Activated CD4-positive, alpha-beta T cell treated with anti-CD3 and anti-CD28 coated beads, Interleukin-2, amount 10 ng/mL, durations not matched to agents 7 days and 5 days (primary cell): ENCODE measurements at places on chromosomes 3 and 15. TPM values are rescaled to one million over a fixed set of nuclear protein-coding genes. Genes with fewer than 3 reads are reported as not detected.
A peak's percentile ranks its signal among the peaks of the same experiment; 100 is the strongest.

- peak overlapping the region; percentile 88 for H3K4me3 ChIP-seq
- peaks cover 71% of the 10 kb centered on the region for H3K36me3 ChIP-seq
Measured at GRCh38 chr3:18422972-18423371, 2.2 kb downstream of the SATB1 start.

DNA sequence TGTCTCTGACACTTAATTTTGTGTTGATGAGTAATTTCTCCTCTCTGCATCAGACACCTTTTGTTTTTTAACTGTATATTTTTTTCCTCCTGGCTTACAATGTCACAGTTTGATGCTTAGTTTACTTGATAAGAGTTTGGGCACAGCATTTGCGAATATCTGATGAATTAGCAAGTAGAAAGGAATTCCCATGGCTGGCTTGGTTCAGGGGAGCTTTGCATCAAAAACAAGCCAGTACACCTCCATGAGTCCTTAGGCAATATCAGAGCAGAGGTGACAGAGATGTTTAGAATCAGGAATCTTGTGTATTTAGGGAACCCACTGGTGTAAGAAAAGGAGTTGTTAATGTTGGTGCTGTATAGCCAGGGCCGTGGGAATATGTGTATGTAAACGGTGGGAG is 9.3 kb downstream of the ARHGEF26 start:
- DNase-seq = no peak
- no peaks in the 10 kb centered on the region for H3K36me3 ChIP-seq
- H3K27me3 ChIP-seq = peaks cover 8% of the 10 kb centered on the region
- H3K4me1 ChIP-seq = no peaks in the 10 kb centered on the region

DNA sequence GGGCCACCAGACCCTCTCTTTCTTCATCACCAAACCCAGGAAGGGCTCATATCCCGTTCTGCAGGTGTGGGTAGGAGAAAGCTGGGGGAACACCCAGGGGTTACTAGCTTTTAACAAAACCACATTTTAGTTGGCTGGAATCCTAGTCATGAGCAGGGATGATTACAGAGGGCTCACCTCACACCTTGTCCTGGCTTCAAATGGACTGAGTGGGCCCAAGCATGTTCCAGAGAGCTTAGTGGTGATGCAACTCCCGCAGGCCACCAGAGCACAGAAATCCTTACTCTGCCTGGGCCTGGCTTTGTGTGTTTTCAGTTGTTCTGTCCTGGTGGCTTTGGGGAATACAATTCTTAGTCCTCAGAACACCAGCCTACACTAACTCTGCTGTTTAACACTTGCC is 56.8 kb upstream of the RYK start:
- H3K27me3 ChIP-seq = peaks cover 70% of the 10 kb centered on the region
- DNase-seq = no peak
- H3K27ac ChIP-seq = no peak overlapping the region
- peaks cover 3% of the 10 kb centered on the region for H3K4me1 ChIP-seq
- H3K36me3 ChIP-seq = no peaks in the 10 kb centered on the region
- no peak overlapping the region for H3K4me3 ChIP-seq

The MRAS gene
- total RNA-seq = not detected

The ZNF80 gene
- total RNA-seq = 0.10 TPM

DNA sequence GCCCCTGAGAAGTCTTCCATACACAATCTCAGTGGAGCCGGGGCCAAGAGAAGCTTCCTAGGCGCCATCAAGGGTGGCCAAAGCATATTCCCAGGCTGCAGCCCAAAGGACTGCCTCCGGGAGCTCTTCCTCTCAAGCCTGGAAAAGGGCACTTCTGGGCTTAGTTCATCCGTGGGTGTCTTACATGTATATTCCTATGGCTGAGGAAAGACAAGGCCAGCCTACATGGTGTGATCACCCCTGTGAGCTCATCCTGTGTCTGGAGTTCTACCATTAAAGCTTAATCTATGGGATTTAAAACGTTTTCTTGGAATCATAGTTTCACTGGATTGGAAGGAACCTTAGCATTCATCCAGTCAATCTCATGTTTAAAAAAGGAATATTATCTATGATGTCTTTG is 21.9 kb upstream of the TIMP4 start:
- no peaks in the 10 kb centered on the region for H3K36me3 ChIP-seq
- peaks cover 11% of the 10 kb centered on the region for H3K4me1 ChIP-seq
- H3K27me3 ChIP-seq = no peaks in the 10 kb centered on the region

The MYZAP gene
- not detected for total RNA-seq

DNA sequence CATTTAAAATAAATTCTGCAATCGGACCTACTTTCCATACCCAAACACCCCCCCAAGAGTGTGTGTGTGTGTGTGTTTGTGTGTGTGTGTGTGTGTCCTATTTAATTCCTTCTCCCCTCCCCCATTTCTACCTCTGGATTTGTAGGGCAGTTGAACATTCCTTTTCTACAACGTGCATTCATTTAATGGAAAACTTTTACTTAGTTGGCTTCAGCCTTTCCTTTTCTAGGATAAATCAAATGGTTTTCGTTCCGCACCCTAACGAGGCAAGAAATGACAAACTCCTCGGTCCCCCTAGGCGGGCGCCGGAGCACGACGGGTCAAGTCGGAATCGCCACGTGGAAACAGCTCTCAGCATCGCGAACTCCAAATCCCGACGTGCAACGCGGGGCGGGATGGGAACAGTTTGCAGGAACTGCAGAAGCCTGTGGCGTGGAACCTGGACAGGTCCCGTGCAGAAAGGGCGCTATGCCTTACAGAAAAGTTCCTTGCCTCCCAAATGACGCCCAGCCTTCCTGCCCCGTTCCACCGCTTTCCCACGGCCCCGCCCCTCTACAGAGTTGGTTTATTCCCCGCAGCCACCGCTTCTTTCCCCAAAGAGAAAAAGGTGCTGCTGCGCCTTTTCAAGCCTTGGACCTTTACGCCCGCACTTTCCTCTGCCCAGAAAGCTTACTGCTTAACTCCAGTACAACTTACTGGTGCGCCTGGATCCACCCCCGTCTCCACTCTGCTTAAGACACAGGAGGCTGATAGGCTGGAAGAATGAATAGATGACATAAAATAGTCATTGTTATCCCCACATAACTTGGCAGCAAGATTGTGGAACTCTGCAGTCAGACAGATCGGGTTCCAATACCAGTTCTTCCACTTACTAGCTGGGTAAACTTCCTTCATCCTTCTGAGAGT is 1.1 kb upstream of the EIF2B5 start:
- H3K4me1 ChIP-seq = peaks cover 34% of the 10 kb centered on the region
- H3K27ac ChIP-seq = peak overlapping the region; percentile 96
- peaks cover 8% of the 10 kb centered on the region for H3K36me3 ChIP-seq
- peak overlapping the region; percentile 98 for H3K4me3 ChIP-seq

DNA sequence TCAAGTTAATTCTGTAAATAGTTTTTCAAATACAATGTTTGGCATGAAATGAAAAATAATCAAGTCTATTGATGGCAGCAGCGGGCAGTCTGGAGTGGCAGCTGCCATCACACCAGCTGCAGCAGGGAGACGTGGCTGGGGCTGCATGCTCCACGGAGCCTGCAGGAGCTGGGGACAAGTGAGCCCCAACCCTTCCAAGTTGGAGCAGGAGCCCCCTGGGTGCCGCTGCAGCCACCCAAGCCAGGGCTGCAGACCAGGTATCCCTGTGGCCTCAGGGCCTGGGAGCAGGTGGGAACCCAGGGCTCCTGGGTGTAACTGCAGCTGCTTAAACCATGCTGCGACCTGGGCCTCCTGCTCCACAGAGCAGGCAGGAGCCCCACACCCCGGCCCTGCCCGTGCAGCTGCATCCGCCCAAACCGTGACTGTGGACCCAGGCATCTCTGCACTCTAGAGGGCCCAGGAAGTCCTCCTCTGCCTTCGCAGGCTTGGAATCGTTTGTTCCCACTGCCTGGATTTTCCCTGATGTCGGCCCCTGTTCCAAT is 257.4 kb downstream of the PLOD2 start:
- no peaks in the 10 kb centered on the region for H3K27me3 ChIP-seq
- no peak overlapping the region for H3K27ac ChIP-seq
- no peak overlapping the region for H3K4me3 ChIP-seq
- no peak for DNase-seq
- H3K4me1 ChIP-seq = no peaks in the 10 kb centered on the region

DNA sequence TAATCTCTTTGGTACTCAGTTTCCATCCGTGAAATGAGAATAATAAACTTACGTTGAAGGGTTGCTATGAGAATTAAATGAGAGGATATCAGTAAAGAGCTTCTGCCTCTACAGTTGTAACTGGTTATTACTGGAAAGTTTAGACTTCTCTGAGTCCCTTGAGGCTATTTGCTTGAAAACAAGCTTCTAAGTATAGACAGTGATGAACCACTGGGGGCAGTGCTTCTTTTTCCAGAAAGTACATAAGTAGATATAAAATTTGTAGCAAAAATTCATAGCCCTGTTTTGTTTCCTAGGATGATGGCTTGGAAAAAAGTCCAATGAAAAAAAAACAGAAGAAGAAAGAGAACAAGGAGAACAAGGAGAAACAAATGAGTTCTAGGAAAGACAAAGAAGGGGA is 87.1 kb downstream of the RGMA start:
- H3K4me1 ChIP-seq = peaks cover 22% of the 10 kb centered on the region
- H3K27me3 ChIP-seq = no peaks in the 10 kb centered on the region
- peaks cover 82% of the 10 kb centered on the region for H3K36me3 ChIP-seq

- no peak overlapping the region for H3K4me3 ChIP-seq
- peaks cover 2% of the 10 kb centered on the region for H3K36me3 ChIP-seq
- H3K27ac ChIP-seq = no peak overlapping the region
- DNase-seq = no peak
- no peaks in the 10 kb centered on the region for H3K4me1 ChIP-seq
- peaks cover 21% of the 10 kb centered on the region for H3K27me3 ChIP-seq
Measured at GRCh38 chr3:196016485-196016884, 65.4 kb downstream of the TFRC start.

The FBXL22 gene
- 0.79 TPM for total RNA-seq

- H3K27me3 ChIP-seq = peaks cover 16% of the 10 kb centered on the region
- H3K36me3 ChIP-seq = no peaks in the 10 kb centered on the region
- H3K27ac ChIP-seq = no peak overlapping the region
- DNase-seq = no peak
Measured at GRCh38 chr3:149564079-149564478, 89.6 kb downstream of the TM4SF4 start.

The MKRN3 gene
- total RNA-seq = 2.9 TPM

- H3K27me3 ChIP-seq = no peaks in the 10 kb centered on the region
- no peaks in the 10 kb centered on the region for H3K4me1 ChIP-seq
- DNase-seq = no peak
- no peaks in the 10 kb centered on the region for H3K36me3 ChIP-seq
Measured at GRCh38 chr15:35244227-35244626, 159.1 kb upstream of the NANOGP8 start.

GRCh38 chr3:47421741-47422649 is 41.2 kb downstream of the PTPN23 start:
- H3K27me3 ChIP-seq = no peaks in the 10 kb centered on the region
- DNase-seq = no peak
- H3K4me1 ChIP-seq = peaks cover 19% of the 10 kb centered on the region
- H3K4me3 ChIP-seq = no peak overlapping the region
- peaks cover 32% of the 10 kb centered on the region for H3K36me3 ChIP-seq

DNA sequence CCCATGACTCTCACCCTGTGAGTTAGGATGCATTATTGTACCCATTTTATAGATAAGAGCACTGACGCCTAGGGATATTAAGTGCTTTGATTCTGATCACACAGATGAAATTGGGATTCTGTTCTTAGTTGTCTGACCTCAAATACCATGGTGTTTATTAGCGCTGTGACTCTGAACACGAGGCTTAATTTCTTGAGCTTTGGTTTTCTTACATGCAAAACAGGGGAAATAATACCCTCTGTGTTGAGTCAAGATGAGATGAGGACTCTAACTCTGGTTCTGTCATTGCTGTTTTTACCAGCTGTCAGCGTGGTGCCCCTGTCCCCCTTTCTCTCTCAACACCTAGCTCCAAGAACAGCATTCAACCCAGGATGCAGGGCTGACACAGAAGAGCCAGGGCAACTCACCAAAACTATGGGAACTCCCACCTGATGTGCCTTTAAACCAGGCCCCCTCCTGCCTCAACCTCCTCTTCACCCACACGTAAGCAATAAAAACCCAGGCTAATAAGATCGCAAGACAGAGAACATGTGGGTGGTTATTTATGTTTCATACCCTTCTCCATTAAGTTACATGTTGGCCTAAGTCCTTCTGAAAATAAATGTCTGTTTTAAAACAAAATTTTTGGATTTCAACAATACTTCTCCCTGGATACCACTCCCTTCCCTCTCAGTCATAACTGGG is 100.1 kb upstream of the SPATA12 start:
- H3K36me3 ChIP-seq = no peaks in the 10 kb centered on the region
- H3K27me3 ChIP-seq = no peaks in the 10 kb centered on the region
- no peak overlapping the region for H3K4me3 ChIP-seq
- DNase-seq = no peak

GRCh38 chr3:16372362-16373292 is 107.6 kb downstream of the OXNAD1 start:
- peaks cover 82% of the 10 kb centered on the region for H3K4me1 ChIP-seq
- peaks cover 92% of the 10 kb centered on the region for H3K36me3 ChIP-seq
- H3K27me3 ChIP-seq = no peaks in the 10 kb centered on the region
- no peak overlapping the region for H3K4me3 ChIP-seq
- no peak overlapping the region for H3K27ac ChIP-seq
- no peak for DNase-seq

GRCh38 chr15:29986946-29987345 is 95.8 kb upstream of the GOLGA8J start:
- peaks cover 11% of the 10 kb centered on the region for H3K27me3 ChIP-seq
- no peak for DNase-seq
- H3K36me3 ChIP-seq = no peaks in the 10 kb centered on the region
- no peak overlapping the region for H3K4me3 ChIP-seq

The CLRN1 gene
- total RNA-seq = not detected

The SERINC4 gene
- total RNA-seq = 0.37 TPM

The EPHA3 gene
- not detected for total RNA-seq

The CELF6 gene
- 1.0 TPM for total RNA-seq

The SPESP1 gene
- total RNA-seq = 0.50 TPM

DNA sequence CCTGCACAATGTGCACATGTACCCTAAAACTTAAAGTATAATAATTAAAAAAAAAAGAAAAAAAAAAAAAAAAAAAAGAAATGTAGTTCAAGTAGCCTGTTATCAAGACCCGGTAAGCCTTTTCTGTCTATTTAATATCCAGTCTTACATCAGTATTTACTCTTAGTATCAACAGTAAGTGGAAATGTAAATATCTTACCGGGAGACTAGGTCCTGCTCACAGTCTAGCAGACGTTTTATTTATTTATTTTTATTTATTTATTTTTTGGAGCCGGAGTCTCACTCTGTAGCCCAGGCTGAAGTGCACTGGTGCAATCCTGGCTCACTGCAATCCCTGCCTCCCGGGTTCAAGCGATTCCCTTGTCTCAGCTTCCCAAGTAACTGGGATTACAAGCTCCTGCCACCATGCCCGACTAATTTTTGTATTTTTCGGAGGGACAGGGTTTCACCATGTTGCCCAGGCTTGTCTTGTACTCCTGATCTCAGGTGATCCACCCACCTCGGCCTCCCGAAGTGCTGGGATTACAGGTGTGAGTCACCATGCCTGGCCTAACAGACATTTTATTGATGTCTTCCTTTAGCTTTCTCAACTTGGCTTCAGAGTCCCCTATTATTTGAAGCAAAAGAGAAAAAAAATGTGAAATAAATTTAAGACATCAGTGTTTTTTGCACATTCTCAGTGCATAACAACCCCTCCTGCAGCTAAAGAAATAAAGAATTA is 19.9 kb downstream of the C2CD4B start:
- H3K36me3 ChIP-seq = no peaks in the 10 kb centered on the region

GRCh38 chr15:87489902-87490665 is 766.5 kb downstream of the NTRK3 start:
- no peaks in the 10 kb centered on the region for H3K36me3 ChIP-seq
- no peak for DNase-seq
- H3K4me3 ChIP-seq = no peak overlapping the region
- H3K27ac ChIP-seq = no peak overlapping the region

- H3K27me3 ChIP-seq = no peaks in the 10 kb centered on the region
- no peaks in the 10 kb centered on the region for H3K36me3 ChIP-seq
- no peaks in the 10 kb centered on the region for H3K4me1 ChIP-seq
- no peak overlapping the region for H3K4me3 ChIP-seq
- no peak for DNase-seq
Measured at GRCh38 chr3:73805435-73805834, 180.7 kb upstream of the PDZRN3 start.

The CYP1A2 gene
- total RNA-seq = not detected
